ENCODE measurements at places on chromosomes 7 and 10.

DNA sequence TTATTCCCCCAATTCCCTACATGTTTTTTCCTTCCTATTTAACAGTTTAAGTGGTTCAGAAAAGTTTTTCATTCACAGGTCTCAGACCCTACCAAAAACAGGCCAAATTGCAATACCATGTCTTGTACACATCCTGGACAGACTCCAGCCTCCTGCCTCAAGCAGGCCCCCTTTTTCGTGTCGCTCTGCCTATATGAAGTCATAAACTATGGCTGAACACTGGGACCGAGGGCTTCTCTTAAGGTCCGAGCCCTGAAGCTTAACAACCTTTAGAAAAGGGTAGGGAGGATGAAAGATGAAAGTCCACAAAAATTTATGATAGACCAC is 1.4 kb downstream of the FBXW4 start:
- DNase-seq, result peak; percentile 45

DNA sequence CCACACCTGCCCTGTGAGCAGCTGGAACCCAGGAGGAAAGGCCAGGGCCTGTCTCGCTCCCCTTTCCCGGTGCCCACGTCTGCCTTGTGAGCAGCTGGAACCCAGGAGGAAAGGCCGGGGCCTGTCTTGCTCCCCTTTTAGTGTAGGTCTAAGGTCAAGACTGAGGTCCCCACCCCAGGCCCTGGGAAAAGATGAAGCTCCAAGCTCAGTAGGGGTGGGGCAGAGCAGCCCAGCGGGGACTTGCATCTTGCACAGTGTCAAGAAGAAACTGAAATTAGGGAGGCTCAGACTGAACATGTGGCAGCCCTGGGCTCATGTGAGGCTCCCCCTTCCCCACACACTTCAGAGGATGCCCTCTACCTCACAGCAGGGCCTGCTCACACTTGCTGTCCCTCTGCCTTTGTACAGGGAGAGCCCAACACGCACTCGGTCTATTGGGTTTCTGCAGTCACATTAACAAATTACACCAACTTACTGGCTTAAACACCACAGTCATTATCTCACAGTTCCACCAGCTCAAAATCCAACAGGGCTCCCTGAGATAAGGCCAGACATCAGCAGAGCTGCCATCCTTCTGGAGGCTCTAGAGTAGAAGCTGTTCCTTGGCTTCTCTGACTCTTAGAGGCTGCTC is 12.4 kb downstream of the POLL start:
- no peak for DNase-seq

DNA sequence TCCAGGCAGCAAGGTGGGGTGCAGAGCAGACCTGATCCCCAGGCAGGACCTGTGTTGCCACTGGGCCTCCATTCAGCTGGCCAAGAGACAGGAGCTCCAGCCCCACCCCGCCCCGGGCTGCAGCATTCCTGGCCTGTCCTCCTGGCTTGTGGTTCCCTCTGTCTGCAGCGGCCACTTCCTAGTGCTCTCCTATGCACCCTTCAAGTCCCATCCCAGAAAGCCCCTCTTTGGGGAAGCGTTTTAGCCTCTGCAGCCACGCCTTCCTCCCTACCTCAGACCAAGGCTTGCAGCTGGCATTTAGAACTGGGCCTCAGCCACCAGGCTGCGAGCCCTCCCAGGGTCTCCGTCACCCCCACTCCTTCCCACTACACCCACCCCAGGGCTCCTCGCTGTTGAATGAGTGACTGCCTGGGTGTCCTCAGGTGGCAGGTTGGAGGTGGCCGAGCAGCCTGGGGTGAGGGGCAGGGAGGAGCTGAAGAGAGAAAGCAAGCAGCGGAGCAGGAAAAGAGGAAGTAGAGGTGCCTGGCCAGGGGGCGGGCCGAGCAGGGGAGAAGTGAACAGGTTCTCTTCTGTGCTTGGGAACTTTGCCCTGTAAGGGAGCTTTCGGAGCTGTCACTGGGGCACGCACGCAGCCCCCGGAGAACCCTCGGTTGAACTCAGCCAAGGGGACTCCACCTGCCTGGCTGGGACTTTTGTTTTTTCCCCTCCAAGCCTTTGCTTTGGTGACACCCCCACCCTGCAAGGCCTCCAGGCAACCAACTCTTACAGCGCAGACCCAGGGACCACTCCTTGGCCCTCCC is 109.1 kb upstream of the TNRC18 start:
- DNase-seq, result no peak

DNA sequence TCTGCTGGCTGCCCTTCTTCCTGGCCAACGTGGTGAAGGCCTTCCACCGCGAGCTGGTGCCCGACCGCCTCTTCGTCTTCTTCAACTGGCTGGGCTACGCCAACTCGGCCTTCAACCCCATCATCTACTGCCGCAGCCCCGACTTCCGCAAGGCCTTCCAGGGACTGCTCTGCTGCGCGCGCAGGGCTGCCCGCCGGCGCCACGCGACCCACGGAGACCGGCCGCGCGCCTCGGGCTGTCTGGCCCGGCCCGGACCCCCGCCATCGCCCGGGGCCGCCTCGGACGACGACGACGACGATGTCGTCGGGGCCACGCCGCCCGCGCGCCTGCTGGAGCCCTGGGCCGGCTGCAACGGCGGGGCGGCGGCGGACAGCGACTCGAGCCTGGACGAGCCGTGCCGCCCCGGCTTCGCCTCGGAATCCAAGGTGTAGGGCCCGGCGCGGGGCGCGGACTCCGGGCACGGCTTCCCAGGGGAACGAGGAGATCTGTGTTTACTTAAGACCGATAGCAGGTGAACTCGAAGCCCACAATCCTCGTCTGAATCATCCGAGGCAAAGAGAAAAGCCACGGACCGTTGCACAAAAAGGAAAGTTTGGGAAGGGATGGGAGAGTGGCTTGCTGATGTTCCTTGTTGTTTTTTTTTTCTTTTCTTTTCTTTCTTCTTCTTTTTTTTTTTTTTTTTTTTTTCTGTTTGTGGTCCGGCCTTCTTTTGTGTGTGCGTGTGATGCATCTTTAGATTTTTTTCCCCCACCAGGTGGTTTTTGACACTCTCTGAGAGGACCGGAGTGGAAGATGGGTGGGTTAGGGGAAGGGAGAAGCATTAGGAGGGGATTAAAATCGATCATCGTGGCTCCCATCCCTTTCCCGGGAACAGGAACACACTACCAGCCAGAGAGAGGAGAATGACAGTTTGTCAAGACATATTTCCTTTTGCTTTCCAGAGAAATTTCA is 1.7 kb downstream of the ADRB1 start:
- no peak for DNase-seq

GRCh38 chr7:114007386-114007785 is 88.6 kb upstream of the PPP1R3A start:
- no peak for DNase-seq

- no peak for DNase-seq
Observed at GRCh38 chr10:17233286-17233991, 5.4 kb downstream of the VIM start.

- peak; percentile 14 for DNase-seq
Observed at GRCh38 chr7:7639847-7640220, 718 bp upstream of the UMAD1 start.

- DNase-seq, result no peak
Observed at GRCh38 chr7:46387646-46388045, 466.6 kb upstream of the IGFBP3 start.

GRCh38 chr10:99533496-99534449 is 1.0 kb downstream of the NKX2-3 start:
- no peak for DNase-seq

DNA sequence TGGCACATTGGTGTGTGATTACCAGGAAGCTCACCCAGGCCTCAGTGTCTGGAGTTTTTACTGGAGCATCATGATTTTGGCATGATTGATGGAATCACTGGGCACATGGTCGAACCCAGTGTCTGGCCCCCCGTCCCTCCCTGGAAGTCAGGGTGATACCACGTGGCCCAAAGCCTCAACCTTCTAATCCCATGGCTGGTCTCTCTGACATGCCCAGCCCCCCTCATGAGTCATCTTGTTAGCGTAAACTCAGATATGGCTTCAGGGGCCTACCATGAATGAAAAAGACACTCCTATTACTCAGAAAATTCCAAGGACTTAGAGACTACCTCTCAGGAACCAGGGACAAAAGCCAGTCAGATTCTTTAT is 109.3 kb downstream of the GRK5 start:
- peak; percentile 36 for DNase-seq

GRCh38 chr10:23994459-23995046 is 214.4 kb upstream of the KIAA1217 start:
- peak; percentile 64 for DNase-seq

DNA sequence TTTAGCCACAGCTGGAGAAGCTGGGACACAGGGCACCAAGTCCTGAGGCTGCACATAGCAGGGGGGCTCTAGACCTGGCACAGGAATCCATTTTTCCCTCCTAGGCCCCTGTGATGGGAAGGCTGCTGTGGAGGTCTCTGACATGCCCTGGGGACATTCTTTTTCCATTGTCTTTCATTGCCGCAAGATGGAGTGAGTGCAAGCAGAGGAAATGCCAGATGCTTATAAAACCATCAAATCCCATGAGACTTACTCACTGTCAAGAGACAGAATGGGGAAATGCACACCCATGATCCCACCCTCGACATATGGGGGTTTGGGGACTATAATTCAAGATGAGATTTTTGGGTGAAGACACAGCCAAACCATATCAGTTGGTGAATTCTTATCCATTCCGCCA is 94.7 kb upstream of the FERD3L start:
- DNase-seq, result no peak

DNA sequence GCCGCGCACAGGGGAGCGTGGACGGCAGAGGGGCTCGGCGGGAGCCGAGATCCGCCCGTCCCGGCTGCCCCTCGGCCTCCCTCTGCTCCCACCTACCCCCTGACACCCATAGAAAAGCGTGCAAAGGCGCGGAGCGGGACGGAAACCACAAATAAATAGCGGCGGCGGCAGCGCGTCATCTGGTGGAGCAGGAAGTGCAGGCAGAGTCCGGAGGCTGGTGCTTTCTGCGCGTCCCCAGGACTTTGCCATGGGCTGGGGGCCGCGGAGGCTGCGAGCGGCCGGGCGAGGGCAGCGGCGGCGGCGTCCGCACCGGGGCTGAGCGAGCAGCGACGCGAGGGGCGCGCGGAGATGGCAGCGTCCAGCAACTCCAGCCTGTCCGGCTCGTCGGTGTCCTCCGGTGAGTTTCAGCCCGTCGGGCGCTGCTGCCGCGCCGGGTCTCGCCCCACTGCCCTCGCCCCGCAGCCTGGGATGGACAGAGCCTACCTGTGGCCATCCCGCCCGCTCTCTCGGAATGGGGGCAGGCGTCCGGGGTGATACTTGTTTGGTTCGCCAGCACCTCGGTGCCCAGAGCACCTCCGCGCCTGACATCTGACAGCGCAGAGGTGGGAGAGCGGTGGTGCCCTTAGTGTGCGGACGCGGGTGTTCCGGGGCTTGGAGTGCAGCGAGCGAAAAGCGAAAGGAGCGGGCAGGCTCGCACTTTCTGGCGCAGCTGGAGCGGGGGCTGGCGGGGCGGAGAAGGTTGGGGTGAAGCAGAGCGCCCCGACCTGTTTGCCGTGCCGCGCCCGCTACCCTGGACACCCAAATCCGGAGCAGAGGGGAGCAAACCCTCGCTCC is at the start of gene CHN2:
CHN2 (plus strand) TSS at position 182 of the 834 bp plus-strand sequence.
- DNase-seq, result peak; percentile 58

GRCh38 chr10:133169173-133169947 is 9.3 kb downstream of the KNDC1 start:
- DNase-seq, result no peak

GRCh38 chr10:121521794-121522556 is 76.3 kb downstream of the FGFR2 start:
- DNase-seq, result no peak

- DNase-seq, result no peak
Observed at GRCh38 chr7:70042533-70042932, 444.3 kb downstream of the AUTS2 start.

DNA sequence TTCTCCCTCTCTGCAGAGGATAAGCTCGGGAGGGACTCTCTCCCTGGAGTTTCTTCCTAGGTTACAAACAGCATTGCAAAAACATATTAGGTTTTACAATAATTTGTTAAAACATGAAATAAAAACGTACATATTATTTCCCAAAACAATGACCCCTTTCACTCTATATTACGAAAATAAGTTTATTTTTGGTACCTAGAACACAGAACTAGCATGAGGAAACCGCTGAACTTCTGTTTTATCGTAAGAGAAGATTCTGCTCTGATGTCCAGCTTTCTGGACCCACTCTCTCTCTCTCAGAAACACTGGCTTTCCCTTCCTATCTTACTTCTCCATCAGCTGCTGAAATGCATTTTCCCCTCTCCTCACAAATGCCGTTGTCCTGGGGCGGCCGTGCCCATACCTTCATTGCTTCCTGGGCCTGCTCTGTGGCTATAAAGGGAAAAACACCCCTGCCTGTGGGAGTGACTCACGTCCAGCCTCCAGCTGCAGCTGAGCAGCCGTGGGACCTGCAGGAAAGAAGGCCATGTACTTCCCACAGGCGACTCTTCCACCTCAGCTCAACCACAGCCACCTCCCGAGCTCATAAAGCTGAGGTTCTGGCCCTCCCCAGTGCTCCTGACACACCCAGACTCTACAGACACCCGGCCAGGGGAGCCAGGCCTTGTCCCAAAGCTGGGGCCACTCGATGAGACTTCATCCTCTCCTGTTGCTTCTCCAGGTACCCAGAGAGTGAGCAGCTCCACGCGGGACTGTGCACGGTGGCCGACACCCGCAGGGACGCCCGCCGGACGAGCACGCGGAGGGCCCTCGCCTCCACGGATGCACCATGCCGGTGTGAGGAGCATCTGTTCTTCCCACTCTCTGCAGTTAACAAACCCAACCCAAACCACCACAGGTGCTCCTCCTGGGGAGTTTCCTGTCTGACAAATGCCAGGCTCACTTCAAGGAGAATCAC is 3.1 kb downstream of the GPER1 start:
- no peak for DNase-seq

- no peak for DNase-seq
Observed at GRCh38 chr7:80623503-80624252, 14.8 kb upstream of the CD36 start.

DNA sequence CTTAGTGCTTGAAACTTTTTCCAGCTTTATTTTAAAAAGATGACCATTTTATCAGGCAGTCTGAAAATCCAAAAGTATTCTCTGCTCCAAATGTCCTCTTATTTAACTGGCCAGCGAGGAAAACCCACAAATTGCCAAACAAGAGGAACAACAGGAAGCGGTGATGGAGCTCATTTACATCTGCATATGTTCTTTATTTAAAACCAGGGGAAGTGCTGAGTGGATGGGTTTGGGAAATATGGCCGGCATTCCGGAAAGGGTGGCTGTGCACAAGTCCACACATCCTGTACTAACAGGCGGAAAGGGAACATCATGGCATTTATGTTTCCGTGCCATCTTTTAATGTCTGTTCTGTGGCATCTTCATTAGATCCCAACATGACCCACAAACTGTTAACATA is 974.5 kb downstream of the LRMDA start:
- DNase-seq, result no peak

GRCh38 chr7:98024075-98024474 is 34.1 kb upstream of the OCM2 start:
- DNase-seq, result no peak

- DNase-seq, result no peak
Observed at GRCh38 chr7:77800158-77800557, 1.6 kb downstream of the PHTF2 start.
